C1 segment of cervical spinal cord (tissue), 14 donors: ENCODE measurements at places on chromosomes 4 and X.

DNA sequence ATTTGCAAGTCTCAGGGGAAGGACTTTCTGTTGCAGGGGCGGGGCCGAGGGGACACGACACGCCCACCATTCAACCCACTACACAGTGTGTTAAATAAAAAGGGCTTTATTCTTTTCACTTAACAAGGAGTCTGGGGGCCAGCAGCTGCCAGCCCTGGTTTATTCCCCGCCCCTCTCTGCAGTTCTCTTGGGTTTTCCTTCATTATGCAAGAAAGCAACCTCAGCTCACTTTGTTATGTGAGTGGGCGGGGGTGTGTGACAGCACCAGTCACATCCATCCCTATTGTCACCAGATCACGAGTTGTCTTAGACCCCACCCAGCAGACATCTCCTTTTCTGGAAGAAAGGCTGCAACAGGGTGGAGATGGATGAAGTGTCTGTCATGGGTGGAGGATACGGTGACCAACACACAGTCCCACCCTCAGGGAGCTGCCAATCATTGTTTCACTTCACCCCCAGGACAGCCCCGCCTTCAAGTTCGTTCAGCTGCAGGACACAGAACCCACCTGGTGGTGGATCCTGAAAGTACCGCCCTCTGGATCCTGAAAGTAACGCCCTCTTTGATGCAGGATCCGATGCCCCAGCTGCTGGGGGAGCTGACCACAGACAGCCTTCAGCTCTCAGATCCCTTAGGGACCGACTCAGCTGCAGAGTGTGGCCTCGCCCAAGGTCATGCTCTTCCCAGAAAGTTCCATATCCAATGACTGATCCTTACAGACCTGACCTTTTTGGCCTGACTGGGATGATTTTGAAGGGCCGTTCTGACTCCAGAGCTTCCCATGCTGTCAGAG lies 79.6 kb downstream of the SMIM20 start:
- no peak for DNase-seq

DNA sequence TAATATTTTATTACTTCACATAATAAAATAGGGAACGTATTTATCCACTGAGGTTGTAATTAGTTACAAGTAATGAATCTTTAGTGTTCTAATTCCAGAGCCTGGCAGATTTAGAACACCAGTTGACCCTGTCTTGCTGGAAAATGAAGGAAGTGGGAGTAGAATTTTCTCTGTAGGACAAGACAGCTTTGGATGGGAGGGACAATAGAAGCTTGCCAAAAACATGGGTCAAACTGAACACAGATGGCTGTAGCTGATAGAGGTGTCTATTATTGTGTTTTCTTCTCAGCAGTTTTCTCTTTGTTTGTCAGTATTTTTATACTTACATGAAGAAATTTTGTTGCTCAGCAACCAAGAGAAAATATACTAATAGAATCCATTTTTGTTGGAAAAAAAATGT lies 20.2 kb downstream of the FAT4 start:
- DNase-seq: no peak

- DNase-seq: no peak
These were observed 35.1 kb downstream of the TMLHE start for GRCh38 chrX:155577682-155578081.

GRCh38 chr4:47222276-47222675 lies 190.9 kb downstream of the GABRB1 start:
- DNase-seq: no peak

- no peak for DNase-seq
These were observed at the start of gene TBX22 for GRCh38 chrX:80014141-80014940. Gene TBX22 (plus strand): TSS chrX:80014753. CDS start chrX:80022270, 7,517 bp downstream.

DNA sequence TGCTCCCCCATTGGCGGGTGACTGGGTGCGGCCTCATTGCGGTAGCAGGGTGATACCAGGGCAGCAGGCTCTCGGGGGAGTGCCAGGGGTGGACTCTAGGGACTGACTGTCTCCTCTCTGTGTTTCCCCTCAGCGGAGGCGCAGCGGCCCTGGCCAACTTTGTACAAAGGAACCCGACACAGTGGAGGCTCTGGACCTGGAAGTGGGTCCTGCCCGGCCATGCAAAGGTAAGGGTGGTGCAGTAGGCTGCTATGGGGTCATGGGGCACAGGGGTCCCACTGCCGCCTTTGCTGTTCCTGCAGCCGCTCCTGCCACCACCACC lies 16.3 kb downstream of the SULT1B1 start:
- no peak for DNase-seq

DNA sequence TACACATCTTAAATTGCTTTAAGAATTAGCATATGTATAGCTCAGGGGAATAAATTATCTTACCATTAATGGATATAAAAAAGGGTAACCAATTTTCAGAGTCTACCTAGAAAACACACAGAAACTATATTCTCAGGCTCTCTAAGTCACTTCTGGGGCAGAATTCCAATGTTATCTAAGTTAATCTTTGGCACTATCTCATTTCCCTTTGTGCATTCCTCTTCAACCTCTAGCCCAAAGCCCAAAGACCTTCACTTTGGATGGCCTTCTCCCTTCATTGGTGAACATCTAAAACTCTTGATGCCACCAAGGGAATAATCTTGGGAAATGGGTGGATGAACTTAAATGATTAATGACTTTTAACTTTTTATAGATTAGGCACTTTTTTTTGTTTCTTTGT lies 108.3 kb downstream of the APBB2 start:
- no peak for DNase-seq

GRCh38 chrX:125953814-125954213 lies 212.3 kb downstream of the DCAF12L2 start:
- DNase-seq: no peak

DNA sequence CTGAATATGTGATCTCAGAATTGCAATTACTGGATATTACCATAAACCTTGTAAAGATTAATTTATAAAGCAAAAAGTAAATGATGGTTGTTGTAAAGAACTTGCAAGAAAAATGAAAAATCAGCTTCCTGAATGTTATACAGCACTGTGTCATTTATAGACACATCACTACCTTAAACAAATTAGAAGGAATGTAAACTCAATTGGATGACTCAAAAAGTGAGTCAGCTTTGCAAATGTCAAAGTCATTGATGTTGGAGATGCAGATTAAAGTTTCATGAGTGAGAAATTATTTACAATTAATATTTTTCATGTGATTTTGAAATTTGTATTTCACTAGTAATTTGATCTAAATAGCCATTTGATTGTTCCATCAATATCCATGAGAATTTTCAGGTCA lies 193.2 kb downstream of the RAPGEF2 start:
- DNase-seq: no peak

DNA sequence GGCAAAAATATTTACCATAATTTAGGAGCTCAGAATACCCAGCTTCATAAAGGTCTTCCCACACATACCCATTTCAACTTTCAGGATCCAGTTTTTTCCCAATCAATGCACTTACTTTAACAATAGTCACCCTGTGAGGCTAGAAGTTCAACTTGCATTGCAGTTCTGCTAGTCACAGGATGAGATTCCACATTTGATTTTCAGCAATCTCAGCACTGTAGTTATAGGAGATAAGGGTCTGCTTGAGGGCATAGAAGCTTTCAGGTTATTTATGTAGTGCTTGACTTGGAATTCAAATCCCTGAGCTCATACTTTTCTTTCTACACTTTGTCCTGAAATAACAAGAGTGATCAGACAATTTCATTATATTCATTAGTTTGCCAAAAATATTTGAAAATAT lies 78.3 kb upstream of the IL2 start:
- DNase-seq: no peak

- DNase-seq: no peak
These were observed 59.5 kb downstream of the ARHGAP10 start for GRCh38 chr4:147791341-147791740.

DNA sequence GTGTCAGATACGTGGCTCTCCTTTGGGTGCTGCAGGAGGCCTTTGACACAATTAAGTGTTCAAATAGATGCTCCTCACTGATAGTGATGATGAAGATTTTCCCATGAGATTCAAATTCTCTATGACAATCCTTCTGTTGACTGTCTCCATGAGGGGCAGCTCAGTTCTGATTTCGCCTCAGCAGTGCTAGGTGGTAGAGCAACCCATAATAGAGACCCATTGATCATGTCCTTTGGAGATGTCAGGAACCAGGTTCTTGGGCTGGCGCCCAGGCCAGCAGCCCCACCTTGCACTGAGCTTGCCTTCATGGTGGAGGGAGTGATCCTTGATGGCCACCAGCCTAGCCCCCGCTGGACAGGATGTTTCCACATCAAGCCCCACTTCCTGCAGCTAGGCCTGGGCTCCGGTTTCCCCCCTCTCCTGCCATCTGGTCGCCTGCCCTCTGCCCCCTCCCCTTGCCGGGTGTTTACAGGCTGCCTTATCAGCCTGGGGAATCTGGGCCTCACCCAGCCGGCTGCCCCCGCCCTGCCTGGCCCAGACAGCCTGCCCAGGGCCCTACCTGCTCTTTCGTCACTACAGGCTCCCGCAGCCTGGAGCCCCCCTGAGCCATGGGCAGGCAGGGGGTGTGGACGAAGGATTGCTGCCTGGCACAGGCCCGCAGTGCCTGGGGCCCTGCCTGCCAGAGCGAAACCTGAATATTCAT lies 12.6 kb downstream of the ELF4 start:
- no peak for DNase-seq

- DNase-seq: no peak
These were observed 35.9 kb upstream of the CXCL8 start for GRCh38 chr4:73704314-73705055.

- DNase-seq: no peak
These were observed 30.7 kb upstream of the WDR17 start for GRCh38 chr4:176034936-176035335.

DNA sequence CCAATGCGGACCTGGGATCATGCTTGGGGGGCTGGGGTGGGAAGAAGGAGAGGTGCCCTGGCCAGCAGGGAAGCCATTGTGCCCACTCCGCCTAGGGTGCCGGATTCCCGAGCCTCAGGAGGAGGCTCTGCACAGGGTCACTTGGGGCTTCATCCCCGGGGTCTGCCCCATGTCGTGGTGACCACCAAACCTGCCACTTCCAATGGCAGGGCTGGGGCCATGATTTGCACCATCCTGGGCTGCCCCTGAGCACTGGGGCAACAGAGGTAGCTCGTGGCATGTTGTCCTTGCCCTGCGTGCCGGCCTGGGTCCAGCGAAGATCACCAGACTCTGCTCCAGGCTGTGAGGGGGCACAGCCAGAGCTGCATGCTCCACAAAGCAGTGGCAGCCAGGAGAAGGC lies 71.4 kb upstream of the DCAF12L2 start:
- no peak for DNase-seq

DNA sequence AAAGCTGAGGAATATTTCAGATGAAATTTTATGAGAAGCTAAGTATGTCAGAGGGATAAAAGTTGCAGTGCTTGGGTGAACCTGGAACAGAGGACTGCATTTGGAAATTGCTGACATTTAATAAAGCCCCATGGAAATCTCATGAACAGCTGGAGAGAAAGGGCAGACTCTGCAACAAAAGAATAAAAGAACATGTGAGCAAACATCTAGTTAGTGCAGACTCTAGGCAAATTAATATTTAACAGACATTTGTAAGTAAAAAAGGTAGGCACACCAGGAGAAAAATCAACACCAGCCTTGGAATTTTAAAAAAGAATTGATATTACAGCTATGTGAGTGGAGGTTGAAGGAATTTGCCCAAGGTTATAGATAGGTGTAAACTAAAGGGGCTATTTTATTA lies 114.6 kb upstream of the PUDP start:
- DNase-seq: no peak

DNA sequence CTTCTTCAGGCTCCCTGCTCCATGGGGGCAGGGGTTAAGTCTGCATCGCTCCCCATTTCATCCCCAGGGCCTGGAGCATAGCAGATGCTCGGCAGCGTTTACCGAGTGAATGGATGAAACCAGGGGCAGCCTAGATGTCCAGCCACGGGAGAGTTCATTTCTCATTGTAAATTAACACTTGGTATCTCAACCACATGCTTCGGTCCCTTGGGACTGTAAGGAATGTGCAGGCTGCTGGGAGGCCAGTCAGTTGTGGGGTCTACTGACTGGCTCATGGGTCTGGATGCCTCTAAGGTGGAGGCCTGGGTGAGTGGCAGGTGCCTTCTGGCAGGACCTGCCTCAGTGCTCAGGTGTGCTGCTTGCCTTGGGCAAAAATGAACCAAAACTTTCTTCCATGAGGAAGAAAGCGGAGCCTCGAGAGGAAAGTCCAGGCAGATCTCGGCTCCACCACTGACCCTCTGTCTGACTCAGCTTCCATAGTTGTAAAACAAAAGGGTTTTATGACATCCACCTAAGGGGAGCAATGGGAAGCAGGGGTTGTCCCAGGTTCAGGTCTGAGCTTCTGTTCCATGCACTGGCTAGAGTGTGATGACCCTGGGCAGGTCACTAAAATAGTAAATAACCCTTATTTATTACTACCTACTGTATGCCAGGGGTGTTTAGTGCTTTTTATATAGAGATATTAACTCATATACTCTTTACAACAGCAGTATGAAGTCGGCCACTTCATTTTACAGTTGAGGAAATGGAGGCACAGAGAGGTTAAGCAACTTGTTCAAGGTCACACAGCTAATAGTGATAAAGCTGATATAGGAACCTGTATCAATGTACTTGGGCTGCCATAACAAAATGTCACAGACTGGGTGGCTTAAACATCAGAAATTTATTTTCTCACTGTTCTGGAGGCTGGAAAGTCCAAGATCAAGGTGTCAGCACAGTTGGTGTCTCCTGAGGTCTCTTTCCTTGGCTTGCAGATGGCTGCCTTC lies 144.3 kb upstream of the STX18 start:
- DNase-seq: no peak

GRCh38 chr4:2245787-2246275 lies 3.9 kb upstream of the HAUS3 start:
- DNase-seq: no peak

GRCh38 chr4:13478131-13478530 lies 6.0 kb downstream of the RAB28 start:
- DNase-seq: no peak

DNA sequence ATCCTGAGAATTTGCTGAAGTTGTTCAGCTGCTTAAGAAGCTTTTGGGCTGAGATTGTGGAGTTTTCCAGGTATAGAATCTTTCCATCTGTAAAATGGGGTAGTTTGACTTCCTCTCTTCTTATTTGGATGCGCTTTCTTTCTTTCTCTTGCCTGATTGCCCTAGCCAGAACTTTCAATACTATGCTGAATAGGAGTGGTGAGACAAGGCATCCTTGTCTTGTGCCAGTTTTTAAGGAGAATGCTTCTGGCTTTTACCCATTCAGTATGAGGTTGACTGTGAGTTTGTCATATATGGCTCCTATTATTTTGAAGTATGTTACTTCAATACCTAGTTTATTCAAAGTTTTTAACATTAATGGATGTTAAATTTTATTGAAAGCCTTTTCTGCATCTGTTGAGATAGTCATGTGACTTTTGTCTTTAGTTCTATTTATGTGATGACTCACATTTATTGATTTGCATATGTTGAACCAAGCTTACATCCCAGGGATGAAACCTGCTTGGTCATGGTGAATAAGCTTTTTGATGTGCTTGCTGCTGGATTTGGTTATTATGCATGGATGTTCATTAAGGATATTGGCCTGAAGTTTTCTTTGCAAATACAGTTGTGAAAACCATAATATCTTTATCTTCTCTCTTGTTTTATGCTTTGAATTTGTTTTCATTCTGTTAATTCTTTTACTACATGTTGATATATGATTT lies 573.8 kb upstream of the NDST4 start:
- no peak for DNase-seq

GRCh38 chr4:87574996-87575395 lies 33.3 kb upstream of the DSPP start:
- DNase-seq: no peak
